ENCODE measurements at places on chromosomes 4 and X.

GRCh38 chr4:153741541-153741940, 18.3 kb downstream of the RNF175 start:
- no peak overlapping the region for H3K27ac ChIP-seq
- DNase-seq: no peak
- H3K27me3 ChIP-seq: no peaks in the 10 kb centered on the region
- H3K36me3 ChIP-seq: no peaks in the 10 kb centered on the region

DNA sequence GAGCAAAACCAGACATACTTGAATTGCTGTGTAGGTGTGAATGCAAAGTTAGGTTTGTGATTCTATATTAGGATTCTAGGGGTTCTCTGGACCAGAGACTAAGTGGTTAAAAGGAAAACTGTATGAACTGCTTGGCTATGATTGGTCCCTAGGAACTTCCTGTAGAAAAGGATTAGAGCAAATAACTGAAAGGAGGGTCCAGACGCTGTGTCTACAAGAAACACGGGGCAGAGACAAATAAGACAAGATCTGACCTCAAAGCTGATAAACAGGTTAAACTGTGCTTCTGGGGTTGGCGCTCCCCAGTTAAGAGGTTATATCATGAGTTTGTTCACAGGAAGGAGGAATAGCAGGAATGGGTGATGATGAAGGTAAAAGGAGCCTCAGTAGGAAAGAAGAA, 183.6 kb downstream of the MGST2 start:
- no peaks in the 10 kb centered on the region for H3K36me3 ChIP-seq
- no peak overlapping the region for H3K4me3 ChIP-seq
- DNase-seq: no peak
- H3K4me1 ChIP-seq: no peaks in the 10 kb centered on the region

DNA sequence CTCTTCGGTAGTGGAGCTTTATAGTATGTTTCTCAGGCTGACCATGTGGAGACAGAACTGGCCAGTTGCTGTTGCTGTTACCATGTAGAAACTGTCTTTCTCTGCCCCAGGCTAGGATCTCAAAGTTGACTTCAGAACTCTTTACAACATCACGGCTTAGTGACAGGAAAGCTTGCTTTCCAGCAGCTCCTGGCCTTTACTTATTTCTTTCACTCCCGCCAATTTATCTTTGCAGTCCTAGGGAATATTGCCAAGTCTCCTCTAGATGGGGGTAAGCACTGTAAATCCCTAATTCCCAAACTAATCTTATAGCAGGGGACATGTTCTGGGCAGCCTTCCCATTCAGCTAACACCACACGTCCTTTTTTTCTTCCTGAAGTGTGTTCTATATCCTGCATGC, 631.6 kb downstream of the SPRY1 start:
- H3K36me3 ChIP-seq: no peaks in the 10 kb centered on the region
- DNase-seq: no peak
- H3K4me1 ChIP-seq: peaks cover 2% of the 10 kb centered on the region
- no peak overlapping the region for H3K4me3 ChIP-seq
- H3K27me3 ChIP-seq: no peaks in the 10 kb centered on the region
- H3K27ac ChIP-seq: peak overlapping the region; percentile 8

DNA sequence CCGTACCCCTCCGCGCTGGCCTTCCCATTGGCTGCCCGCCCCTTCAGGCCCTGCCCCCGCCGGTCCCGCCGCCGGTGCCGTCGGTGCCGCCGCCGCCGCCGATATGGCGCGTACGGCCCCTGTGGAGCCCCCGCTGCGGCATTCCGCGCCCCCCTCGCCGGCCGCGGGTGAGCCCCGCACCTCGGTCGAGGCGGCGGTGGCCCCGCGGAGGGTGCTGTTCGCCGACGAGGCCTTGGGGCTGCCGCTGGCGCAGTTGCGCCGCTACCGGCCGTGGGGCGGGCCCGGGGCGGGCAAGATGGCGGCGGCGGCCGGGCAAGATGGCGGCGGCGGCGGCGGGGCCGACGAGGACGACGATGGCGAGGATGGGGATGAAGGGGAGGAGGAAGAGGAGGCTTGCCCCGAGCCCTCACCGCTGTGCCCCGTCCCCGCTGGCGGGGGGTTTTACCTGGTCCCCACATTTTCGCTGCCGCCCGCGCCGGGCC, at the start of gene PPP1R3F:
Gene PPP1R3F, plus strand, starts transcription at position 27 of the 482 bp plus-strand sequence. Its CDS starts 77 bp downstream, at position 104.
- no peaks in the 10 kb centered on the region for H3K36me3 ChIP-seq
- H3K27me3 ChIP-seq: no peaks in the 10 kb centered on the region
- DNase-seq: no peak
- peaks cover 2% of the 10 kb centered on the region for H3K4me1 ChIP-seq

DNA sequence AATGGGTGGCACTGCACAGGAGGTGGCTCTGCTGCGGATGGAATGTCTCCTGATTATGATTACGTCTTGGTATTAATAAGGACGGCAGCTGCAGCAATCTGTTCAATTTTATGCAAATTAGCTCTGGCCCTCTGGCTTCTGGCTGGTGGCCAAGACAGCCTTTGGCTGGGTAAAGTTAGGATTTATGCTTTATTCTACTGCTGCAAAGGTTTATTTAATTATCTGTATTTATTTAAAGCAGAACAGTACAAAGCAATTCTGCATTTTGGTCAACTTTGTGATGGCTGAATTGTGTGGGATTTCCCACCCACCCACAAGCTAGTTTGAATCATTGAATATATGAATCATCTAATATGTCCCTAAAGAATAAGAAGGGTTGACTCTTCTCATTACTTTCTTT, 745.6 kb upstream of the FAM241A start:
- no peak for DNase-seq
- H3K27ac ChIP-seq: no peak overlapping the region
- no peaks in the 10 kb centered on the region for H3K4me1 ChIP-seq
- no peaks in the 10 kb centered on the region for H3K27me3 ChIP-seq

- no peak for DNase-seq
- no peak overlapping the region for H3K27ac ChIP-seq
- H3K27me3 ChIP-seq: no peaks in the 10 kb centered on the region
- no peak overlapping the region for H3K4me3 ChIP-seq
- H3K36me3 ChIP-seq: no peaks in the 10 kb centered on the region
These were observed 281.8 kb upstream of the TEX13A start for GRCh38 chrX:105502336-105502735.

GRCh38 chr4:112119353-112119783, 25.9 kb upstream of the FAM241A start:
- no peak overlapping the region for H3K4me3 ChIP-seq
- H3K36me3 ChIP-seq: no peaks in the 10 kb centered on the region
- H3K27ac ChIP-seq: no peak overlapping the region
- no peak for DNase-seq

- no peaks in the 10 kb centered on the region for H3K36me3 ChIP-seq
- no peaks in the 10 kb centered on the region for H3K27me3 ChIP-seq
- peak overlapping the region; percentile 58 for H3K4me3 ChIP-seq
- H3K27ac ChIP-seq: peak overlapping the region; percentile 23
These were observed 551 bp downstream of the NPNT start for GRCh38 chr4:105895583-105896460.

- no peaks in the 10 kb centered on the region for H3K27me3 ChIP-seq
- DNase-seq: no peak
- H3K4me1 ChIP-seq: no peaks in the 10 kb centered on the region
- no peaks in the 10 kb centered on the region for H3K36me3 ChIP-seq
- no peak overlapping the region for H3K4me3 ChIP-seq
- H3K27ac ChIP-seq: no peak overlapping the region
These were observed 16.3 kb downstream of the NDNF start for GRCh38 chr4:121056066-121056465.

- no peak overlapping the region for H3K27ac ChIP-seq
- no peak for DNase-seq
- no peak overlapping the region for H3K4me3 ChIP-seq
- H3K36me3 ChIP-seq: no peaks in the 10 kb centered on the region
These were observed 1037.0 kb upstream of the SLIT2 start for GRCh38 chr4:19214591-19215186.

DNA sequence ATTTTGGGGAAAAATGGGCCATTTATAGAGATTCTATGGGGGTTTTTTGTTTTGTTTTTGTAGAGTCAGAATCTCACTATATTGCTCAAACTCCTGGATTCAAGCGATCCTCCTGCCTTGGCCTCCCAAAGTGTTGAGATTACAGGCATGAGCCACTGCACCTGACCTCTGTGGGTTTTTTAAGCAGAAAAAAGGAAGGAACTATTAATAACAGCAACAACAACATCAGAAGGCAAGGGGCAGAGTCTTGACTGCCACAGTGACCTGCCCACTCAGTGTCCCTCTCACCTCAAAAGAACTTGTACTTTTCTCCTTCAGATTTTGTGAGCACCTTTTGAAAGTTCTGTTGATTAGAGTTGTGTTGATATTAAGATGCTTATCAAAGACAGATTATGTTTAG, 48.1 kb downstream of the FNIP2 start:
- H3K36me3 ChIP-seq: no peaks in the 10 kb centered on the region
- H3K4me3 ChIP-seq: no peak overlapping the region
- H3K4me1 ChIP-seq: peaks cover 5% of the 10 kb centered on the region
- no peak for DNase-seq

- H3K4me1 ChIP-seq: no peaks in the 10 kb centered on the region
- H3K27me3 ChIP-seq: no peaks in the 10 kb centered on the region
- no peak overlapping the region for H3K27ac ChIP-seq
- no peak for DNase-seq
- H3K4me3 ChIP-seq: no peak overlapping the region
- H3K36me3 ChIP-seq: no peaks in the 10 kb centered on the region
These were observed 138.0 kb downstream of the RPA4 start for GRCh38 chrX:97021680-97022079.

GRCh38 chr4:41026971-41027370, 187.4 kb downstream of the APBB2 start:
- DNase-seq: no peak
- H3K27me3 ChIP-seq: no peaks in the 10 kb centered on the region
- no peaks in the 10 kb centered on the region for H3K36me3 ChIP-seq

GRCh38 chrX:13022926-13023325, 21.5 kb downstream of the FAM9C start:
- H3K27ac ChIP-seq: no peak overlapping the region
- DNase-seq: no peak
- H3K27me3 ChIP-seq: no peaks in the 10 kb centered on the region
- no peaks in the 10 kb centered on the region for H3K36me3 ChIP-seq
- H3K4me3 ChIP-seq: no peak overlapping the region
- H3K4me1 ChIP-seq: no peaks in the 10 kb centered on the region

DNA sequence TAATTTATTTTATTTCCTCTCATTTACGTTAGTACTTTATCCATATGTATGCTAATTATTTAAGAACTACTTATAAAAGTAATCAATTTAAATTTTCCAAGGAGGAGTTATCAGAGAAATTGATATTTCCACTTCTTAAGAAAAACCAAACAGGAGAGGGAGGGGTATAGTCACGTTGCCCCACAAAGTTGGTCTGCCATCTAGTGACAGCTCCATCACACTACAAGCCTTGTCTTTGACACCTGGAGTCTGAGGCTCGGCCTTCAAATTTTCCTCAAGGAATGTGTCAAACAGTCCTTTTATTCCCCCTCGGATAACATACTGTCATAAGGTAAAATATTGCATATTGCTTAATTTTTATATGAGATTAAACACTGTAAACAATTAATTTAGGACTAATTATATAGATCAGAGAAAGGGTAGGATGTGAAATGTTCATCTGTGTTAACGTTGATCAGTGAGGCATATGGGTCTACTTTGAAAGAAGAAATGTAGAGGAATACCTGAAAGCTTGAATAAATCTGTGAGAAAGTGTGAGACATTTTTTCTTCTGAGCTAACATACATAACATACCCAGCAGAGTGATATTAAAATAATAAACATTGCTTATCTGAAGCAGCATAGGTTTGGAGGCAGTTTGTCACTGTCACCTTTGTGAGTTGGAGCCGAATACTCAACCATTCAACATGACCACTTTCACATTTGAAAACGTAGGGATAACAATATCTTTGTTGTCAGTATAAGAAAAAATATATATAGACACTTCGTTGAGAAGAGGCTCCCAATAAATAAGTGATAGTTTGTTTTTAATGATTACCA, 114.4 kb downstream of the GLRA3 start:
- no peak for DNase-seq
- no peaks in the 10 kb centered on the region for H3K36me3 ChIP-seq
- H3K4me1 ChIP-seq: no peaks in the 10 kb centered on the region

DNA sequence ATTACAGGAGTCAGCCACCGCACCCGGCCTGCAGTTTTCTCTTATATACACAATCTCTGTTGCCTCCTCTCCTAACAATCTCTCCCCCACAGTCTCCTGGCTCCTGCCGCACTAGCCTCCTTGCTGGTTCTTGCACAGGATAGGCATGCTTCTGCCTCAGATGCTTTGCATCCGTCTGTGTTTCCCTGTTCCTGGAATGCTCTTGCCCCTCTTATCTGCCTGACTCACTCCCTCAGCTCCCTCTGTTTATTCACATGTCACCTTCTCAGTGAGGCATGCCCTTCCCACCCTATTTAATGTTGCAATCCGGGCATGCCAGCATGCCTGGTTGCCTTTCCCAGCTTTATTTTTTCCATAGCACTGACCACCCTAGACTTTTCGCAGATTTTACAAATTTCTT, 161.9 kb downstream of the PHF8 start:
- no peak for DNase-seq
- no peak overlapping the region for H3K27ac ChIP-seq
- no peaks in the 10 kb centered on the region for H3K36me3 ChIP-seq
- H3K27me3 ChIP-seq: no peaks in the 10 kb centered on the region
- no peak overlapping the region for H3K4me3 ChIP-seq

- H3K4me1 ChIP-seq: no peaks in the 10 kb centered on the region
- H3K4me3 ChIP-seq: no peak overlapping the region
- no peaks in the 10 kb centered on the region for H3K36me3 ChIP-seq
- H3K27me3 ChIP-seq: no peaks in the 10 kb centered on the region
- H3K27ac ChIP-seq: no peak overlapping the region
These were observed 109.7 kb downstream of the SNCA start for GRCh38 chr4:89727238-89727637.

GRCh38 chrX:374596-374995, 12.1 kb downstream of the PPP2R3B start:
- no peak overlapping the region for H3K4me3 ChIP-seq
- H3K27me3 ChIP-seq: no peaks in the 10 kb centered on the region
- H3K36me3 ChIP-seq: no peaks in the 10 kb centered on the region

DNA sequence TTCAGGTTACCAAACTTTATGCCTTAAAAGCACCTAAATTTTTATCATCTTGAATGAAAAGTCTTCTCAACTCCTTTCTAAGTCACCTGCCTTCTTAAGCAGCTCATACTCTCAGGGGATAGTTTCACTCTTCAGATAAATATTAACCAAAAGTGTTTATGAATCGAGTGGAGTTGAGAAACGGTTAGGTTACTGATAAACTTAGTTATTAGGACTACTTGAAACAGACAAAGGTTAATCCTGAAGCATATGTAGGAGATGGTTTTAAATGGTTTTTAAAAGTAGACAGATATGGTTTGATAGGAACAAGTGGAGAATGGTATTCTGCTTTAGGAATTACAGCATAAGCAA, 32.8 kb downstream of the CLDN22 start:
- no peaks in the 10 kb centered on the region for H3K4me1 ChIP-seq
- no peak overlapping the region for H3K4me3 ChIP-seq
- peaks cover 4% of the 10 kb centered on the region for H3K36me3 ChIP-seq

GRCh38 chrX:24575496-24575895, 71.7 kb downstream of the PCYT1B start:
- no peak overlapping the region for H3K4me3 ChIP-seq
- H3K27me3 ChIP-seq: no peaks in the 10 kb centered on the region
- no peak for DNase-seq
- no peak overlapping the region for H3K27ac ChIP-seq

- H3K4me3 ChIP-seq: no peak overlapping the region
- no peak for DNase-seq
- H3K4me1 ChIP-seq: no peaks in the 10 kb centered on the region
- H3K27me3 ChIP-seq: no peaks in the 10 kb centered on the region
These were observed 19.8 kb downstream of the ATP8A1 start for GRCh38 chr4:42637104-42637503.

- no peak overlapping the region for H3K4me3 ChIP-seq
- H3K27me3 ChIP-seq: no peaks in the 10 kb centered on the region
- no peak overlapping the region for H3K27ac ChIP-seq
- DNase-seq: no peak
- no peaks in the 10 kb centered on the region for H3K36me3 ChIP-seq
These were observed 18.9 kb upstream of the TENM3 start for GRCh38 chr4:182224192-182224850.
